Activated T-cell treated with anti-CD3 and anti-CD28 coated beads, Interleukin-2, amount 50 U/mL, for 1 hour (primary cell): ENCODE measurements at places on chromosomes 12 and 14.
A peak's percentile ranks its signal among the peaks of the same experiment; 100 is the strongest.

DNA sequence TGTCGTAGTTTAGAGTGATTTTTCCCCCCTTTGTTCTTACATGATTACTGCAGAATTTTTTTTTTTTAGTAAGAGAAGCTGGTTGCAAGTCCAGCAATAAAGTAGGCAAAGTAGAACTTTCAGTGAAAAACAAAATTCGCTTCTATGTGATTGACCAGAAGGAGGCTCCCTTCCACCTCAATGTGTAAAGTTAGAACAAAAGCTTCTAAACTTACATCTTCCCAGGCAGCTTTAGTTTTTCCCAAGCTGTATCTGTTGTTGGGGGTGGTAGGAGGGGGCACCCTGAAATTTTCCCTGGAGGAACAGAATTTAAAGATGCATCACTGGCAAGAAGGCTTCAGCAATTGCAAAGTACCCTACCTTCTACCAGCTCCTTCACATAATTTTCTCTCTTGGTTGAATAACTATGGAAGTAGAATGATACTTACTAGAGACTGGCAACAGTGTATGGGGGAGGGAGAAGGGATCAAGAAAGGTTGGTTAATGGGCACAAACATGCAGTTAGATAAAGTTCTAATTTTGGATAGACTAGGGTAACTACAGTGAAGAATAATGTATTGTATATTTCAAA lies 87.3 kb upstream of the E2F7 start:
- no peak for DNase-seq

GRCh38 chr12:48824112-48824511 lies 5.8 kb downstream of the CACNB3 start:
- no peak for DNase-seq

DNA sequence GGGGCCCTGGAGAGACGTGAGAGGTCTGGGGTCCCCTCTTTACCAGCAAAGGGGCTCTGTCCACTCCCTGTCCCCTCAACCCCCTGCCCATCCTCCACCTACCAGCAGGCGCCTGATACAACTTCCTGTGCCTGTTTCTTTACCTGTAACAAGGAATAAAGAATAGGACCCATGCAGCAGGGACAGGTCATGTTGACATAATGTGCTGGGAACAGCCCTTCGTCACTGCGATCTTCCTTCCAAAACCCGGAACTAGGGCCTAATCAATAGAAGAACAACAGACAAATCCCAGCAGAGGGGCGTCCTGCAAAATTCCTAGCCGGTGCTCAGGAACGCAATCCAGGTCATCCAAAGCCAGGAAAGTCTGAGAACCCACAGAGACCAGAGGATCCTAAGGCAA lies 32.1 kb downstream of the SCARB1 start:
- DNase-seq = no peak

- no peak for DNase-seq
These were observed 7.7 kb downstream of the PPP4R4 start for GRCh38 chr14:94181835-94182234.

- DNase-seq = no peak
These were observed 45.6 kb downstream of the GPHB5 start for GRCh38 chr14:63273129-63273528.

DNA sequence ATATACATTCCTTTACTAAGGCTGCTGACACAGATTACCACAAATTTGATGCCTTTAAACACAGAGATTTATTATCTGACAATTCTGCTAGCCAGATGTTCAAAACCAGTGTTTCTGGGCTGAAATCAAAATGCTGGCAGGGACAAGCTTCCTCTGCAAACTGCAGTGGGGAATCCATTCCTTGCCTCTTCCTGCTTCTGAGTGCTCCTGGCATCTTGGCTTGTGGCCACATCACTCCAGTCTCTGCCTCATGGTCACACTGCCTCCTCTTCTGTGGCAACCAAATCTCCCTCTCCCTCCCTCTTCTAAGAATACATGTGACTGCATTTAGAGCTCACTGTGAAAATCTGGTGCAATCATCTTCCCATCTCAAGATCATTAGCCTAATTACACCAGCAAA lies 235.7 kb downstream of the TTC8 start:
- no peak for DNase-seq

- no peak for DNase-seq
These were observed 113.7 kb upstream of the RTL1 start for GRCh38 chr14:101017209-101017608.

DNA sequence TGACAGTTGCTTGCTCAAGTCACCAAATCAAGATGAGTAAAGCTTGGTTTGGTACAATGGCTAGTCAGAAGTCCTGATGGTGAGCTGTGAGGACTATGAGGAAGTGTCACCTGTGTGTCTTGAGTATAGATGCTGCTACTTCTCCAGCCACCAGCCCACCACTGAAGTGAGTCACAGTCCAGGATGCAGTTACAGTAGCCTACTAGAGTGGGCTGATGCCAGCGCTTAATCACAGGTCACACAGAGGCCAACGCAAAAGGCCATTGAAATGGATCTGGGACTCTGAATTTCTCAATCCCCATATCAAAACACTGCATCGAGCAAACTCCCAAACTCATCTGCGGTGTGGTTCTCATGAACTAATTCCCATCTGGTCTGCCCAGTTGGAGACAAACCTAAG lies 223.1 kb downstream of the ANO6 start:
- no peak for DNase-seq

GRCh38 chr12:10397296-10397695 lies 7.5 kb upstream of the KLRK1 start:
- no peak for DNase-seq

DNA sequence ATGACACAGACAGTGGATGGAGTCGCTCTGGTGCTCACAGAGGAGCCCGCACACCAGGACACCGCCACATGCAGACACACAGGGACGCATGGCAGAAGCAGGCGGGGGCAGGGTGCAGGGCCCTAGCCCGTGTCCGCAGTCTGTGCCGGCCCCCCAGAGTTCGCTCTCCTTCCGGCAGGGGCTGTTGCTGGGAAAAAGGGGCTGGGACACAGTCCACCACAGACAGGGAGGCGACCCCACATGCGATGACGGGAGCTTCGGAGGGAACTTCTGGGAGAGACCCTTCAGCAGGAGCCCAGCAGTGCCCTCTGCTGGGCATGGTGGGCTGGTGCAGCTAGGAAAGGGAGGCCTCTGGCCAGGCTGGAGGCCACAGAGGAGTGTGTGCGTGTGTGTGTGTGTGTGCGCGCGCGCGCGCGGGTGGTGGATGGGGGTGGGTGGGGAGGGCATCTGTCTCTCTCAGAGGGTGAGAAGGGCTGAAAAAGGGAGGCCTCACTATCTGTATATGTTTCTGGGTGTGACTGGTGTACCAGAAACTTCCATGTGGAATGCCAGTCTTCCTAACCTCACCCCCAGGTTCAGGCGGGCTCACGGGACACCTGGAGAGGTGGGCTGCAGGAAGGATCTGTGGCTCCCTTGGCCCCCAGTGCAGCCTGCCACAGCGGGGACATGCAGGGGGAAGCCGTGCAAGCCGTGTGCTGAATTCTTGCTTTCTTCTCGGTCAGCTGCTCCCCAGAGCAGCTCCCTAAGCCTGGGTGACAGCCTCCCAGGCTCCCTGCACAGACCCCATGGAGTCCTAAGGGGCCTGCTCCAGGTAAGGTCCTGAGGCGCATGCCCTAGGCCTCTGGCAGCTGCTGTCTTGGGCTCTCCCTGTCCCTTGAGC lies 60.7 kb downstream of the PLEKHG3 start:
- DNase-seq = peak; percentile 73

GRCh38 chr14:36700651-36701050 lies 39.0 kb downstream of the PAX9 start:
- DNase-seq = no peak

DNA sequence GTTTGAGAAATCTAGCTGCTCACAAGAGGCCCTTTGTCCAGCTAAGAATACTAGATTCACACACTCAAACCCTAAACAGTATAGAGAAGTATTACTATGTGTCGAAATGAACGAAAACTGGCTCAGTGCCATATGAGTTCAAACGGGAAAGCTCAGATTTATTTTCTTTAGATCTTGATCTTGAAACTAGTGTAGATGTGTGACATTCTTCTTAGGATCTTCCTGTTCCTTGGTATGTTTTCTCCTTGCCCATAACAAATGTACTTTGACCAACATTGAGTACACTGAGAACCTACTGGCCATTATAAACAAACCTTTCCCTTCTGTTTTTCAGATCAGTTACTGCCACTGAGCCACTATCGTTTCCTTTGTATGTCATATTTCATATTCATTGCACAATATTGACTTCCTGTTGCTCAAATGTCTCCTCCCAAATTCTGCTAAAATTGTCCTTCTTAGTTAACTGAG lies 21.3 kb downstream of the MYBPC1 start:
- DNase-seq = no peak

DNA sequence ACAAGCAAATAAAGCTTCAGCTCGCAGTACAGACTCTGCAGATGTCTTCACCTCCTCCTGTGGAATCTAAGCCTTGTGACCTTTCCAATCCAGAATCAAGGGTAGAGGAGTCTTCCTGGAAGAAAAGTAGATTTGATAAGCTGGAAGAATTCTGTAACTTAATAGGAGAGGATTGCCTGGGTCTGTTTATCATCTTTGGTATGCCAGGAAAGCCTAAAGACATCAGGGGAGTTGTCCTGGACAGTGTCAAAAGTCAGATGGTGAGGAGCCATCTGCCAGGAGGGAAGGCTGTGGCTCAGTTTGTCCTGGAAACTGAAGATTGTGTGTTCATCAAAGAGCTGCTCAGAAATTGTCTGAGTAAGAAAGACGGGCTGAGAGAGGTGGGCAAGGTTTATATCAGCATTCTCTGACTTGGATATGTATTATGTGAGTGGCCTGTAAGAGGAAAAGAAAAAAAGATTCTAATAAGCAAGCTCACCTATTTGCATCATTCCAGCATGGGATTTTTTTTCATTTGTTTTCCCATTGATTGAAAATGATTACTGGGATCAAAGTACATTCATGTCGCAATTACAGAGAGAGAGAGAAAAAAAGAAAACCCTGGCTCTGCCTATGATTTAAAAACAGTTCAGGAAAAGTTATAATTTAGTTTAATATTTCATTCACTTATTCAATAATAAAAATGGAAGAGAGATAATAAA lies 767 bp downstream of the REP15 start:
- DNase-seq = no peak

DNA sequence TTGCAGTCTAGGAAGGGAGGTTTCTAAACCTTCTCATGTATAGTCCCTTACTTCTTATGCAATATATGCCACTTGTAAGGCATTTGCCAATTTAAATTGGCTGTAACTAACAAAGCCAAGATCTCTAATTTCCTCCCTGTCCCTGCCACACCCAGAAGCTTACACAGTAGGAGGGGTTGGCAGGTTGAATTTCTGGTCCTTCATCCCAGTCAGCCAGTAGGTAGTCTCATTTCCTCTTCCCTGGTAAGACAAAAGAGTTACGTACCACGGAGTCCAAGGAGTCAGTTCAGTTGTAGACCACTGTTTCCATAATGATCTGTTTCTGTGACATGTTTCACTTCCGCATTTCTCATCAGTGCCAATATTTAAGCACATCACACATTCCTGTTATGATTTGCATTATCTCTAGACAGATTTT lies 47.0 kb upstream of the PLBD1 start:
- no peak for DNase-seq

DNA sequence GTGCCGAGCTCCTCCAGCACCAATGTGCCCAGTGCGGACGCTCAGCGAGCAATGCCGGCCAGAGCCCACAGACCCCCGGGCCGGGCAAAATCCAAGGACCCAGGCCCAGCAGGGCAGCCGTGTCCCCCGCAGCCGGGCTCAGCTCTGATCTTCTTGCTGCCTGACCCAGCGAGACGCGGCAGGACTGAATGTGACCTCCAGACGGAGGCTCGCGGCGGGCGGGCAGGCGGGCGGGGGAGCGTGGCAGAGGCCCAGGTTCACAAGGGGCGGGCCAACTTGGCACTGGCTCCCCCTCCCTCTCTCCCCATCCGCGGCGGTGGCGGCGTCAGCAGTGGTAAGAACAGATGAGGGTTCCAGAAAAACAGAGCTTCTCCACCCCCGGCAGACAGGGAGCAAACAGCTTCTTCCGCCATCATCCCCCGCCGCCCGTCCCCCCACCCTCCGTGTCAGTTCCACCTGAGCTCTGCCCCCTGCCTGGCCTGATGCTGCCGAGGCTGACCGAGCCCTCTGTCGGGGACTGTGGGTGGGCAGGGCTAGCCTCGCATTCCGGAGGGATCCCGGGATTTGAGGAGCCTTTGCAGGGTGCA lies 94.3 kb downstream of the RFLNA start:
- peak; percentile 77 for DNase-seq

DNA sequence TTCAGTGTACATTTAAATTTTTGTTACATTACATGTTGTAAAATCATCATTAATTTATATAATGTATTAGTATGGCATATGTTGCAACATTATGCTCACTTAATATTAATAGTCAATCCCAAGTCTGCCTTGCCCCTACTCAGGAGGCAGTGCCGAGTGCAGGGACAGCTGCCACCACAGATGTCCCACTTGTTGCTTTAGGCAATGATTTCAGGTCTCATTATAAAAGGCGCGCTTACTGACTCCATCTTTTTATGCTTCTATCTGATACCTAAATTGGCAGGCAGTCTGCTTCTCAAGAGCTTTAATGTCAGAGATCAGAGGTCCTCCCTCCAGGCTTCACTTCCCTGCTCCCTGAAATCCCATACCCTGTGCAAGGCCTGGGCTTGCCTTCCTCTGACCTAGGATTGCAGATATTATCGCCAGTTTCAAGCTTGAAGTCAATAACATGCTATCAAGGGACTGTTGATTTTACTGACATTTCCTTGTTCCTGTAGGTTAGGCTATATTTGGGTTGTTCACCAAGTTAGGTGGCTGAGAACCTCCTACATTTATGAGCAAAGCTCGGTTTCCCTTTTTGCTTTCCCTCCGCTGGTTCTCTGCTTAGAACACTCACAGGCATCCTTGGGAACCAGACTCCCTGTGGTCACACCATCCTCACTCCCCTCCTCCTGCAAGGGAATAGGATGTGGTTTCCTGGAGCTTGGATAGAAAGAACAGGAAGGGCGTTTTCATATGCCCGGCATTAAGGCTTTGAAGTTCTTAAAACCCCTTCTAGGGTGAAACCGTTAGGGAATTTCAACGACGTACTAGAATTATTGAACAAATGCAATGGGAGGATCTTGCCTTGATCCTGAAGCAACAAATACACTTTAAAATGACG lies 208.4 kb upstream of the FKBP4 start:
- no peak for DNase-seq

DNA sequence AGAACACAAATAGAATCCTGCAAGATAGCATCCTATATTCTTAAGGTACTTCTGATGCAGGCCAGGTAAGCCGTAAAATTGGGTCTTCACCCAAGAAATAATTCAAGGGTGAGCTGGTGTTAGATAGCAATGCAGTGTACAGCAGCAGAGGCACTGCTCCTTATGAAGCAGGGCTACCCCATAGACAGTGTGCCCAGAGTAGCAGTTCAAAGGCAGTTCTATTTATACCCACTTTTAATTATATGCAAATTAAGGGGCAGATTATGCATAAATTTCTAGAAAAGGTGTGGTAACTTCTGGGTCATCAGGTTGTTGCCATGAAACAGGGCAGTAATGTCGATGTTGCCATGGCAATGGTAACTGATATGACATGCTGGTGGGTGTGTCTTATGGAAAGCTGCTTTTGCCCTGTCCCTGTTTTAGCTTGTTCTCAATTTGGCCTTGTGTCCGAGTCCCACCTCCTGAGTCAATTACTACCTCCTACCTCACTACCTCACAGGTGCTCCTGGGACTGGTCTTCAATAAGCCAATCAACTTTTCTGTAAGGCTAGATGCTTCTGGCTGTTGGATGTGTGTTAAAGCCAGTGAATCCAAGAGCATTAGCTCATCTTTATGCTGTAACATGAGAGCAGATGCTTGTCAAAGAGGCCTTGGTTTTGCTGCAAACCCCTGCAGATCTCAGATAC lies 61.0 kb downstream of the PPM1A start:
- no peak for DNase-seq

- DNase-seq = no peak
These were observed 66.3 kb downstream of the VRK1 start for GRCh38 chr14:96863327-96863985.
